NCI-H146 (cell line): ENCODE measurements at places on chromosomes 1 and 21.

- DNase-seq = no peak
Measured at GRCh38 chr1:53686091-53686964, 52.6 kb downstream of the GLIS1 start.

GRCh38 chr1:68204977-68205630 lies 27.2 kb downstream of the WLS start:
- no peak for DNase-seq

GRCh38 chr1:63987014-63987627 lies 213.3 kb downstream of the ROR1 start:
- DNase-seq = no peak

- no peak for DNase-seq
Measured at GRCh38 chr1:107291987-107292386, 151.1 kb downstream of the NTNG1 start.

GRCh38 chr1:29607236-29607635 lies 370.9 kb downstream of the PTPRU start:
- DNase-seq = no peak
